ENCODE measurements at places on chromosomes 7 and 10. TPM values are rescaled to one million over a fixed set of nuclear protein-coding genes. Genes with fewer than 3 reads are reported as not detected.

Gene AIMP2
- 113 TPM for total RNA-seq

Gene STEAP4
- 0.80 TPM for total RNA-seq

Gene ELOVL3
- total RNA-seq = 0.07 TPM

Gene TRRAP
- total RNA-seq = 18.2 TPM

Gene ZNF425
- total RNA-seq = 0.87 TPM

Gene CFAP58
- total RNA-seq = 0.29 TPM

Gene CLCN1
- total RNA-seq = not detected

Gene CDK14
- 5.3 TPM for total RNA-seq

Gene MYO3A
- total RNA-seq = 5.0 TPM

Gene WNT16
- not detected for total RNA-seq

Gene SPDYE9
- total RNA-seq = not detected

Gene TAS2R4
- 0.14 TPM for total RNA-seq

Gene FAM237B
- not detected for total RNA-seq

Gene CHRM2
- not detected for total RNA-seq

Gene PPA1
- 299 TPM for total RNA-seq

Gene C10orf62
- not detected for total RNA-seq

Gene MLLT10
- total RNA-seq = 15.8 TPM

Gene ACHE
- 0.51 TPM for total RNA-seq

Gene PRKAR2B
- 4.1 TPM for total RNA-seq

Gene OPN4
- total RNA-seq = not detected

Gene ZP3
- total RNA-seq = 4.7 TPM

Gene MCM10
- total RNA-seq = 35.2 TPM

Gene ASB10
- not detected for total RNA-seq

Gene GPR26
- not detected for total RNA-seq

Gene PPP3CB
- total RNA-seq = 21.9 TPM

Gene ADAM22
- total RNA-seq = 1.2 TPM

Measured in epithelial cell of proximal tubule (primary cell).